Central memory CD4-positive, alpha-beta T cell (primary cell): ENCODE measurements at places on chromosomes 1 and 21.

GRCh38 chr1:145874646-145875045, 11.0 kb downstream of the ANKRD35 start:
- no peak for DNase-seq

DNA sequence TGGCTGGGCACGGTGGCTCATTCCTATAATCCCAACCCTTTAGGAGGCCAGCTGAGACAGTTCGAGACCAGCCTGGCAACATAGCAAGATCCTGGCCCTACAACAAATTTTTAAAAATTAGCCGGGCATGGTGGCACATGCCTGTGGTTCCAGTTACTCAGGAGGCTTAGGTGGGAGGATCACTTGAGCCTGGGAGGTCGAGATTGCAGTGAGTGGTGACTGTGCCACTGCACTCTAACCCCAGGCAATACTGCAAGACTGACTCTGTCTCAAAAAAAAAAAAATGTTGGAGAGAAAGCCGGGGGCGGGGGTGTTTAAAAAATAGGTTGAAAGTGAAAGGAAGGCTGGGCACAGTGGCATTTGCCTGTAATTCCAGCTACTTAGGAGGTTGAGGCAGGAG, 16.5 kb downstream of the CLDN19 start:
- DNase-seq = no peak

GRCh38 chr1:239169276-239169675, 217.1 kb upstream of the CHRM3 start:
- DNase-seq = no peak

GRCh38 chr1:35876988-35877387, 6.0 kb upstream of the AGO1 start:
- DNase-seq = no peak

DNA sequence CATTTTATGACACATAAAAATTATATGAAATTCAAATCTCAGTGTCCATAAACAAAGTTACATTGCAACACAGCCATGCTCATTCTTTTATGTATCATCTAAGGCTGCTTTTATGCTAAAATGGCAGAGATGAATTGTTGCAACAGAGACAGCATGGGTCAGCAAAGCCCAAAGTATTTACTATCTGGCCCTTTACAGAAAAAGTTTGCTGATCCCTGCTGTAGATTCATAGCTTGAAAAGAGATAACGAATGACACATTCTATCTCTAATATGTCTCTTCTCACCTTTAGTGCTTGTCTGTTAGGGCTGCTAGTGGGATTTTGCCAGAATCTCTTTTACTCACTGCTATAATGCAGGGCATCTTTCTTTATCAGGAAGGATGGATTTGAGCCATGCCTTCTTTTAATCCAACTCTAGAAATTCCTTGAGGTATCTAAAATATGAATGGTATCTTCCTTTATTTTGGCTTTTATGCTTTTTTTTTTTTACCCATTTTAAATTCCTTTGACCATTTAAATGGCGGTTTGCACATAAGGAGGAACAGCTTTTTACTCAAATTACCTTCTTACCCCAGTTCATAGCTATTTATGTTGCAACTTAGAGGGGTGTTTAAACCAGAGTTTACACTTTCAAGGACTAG, 598.2 kb downstream of the PLPP3 start:
- no peak for DNase-seq

GRCh38 chr1:81312272-81312754, 488.4 kb upstream of the ADGRL2 start:
- no peak for DNase-seq

DNA sequence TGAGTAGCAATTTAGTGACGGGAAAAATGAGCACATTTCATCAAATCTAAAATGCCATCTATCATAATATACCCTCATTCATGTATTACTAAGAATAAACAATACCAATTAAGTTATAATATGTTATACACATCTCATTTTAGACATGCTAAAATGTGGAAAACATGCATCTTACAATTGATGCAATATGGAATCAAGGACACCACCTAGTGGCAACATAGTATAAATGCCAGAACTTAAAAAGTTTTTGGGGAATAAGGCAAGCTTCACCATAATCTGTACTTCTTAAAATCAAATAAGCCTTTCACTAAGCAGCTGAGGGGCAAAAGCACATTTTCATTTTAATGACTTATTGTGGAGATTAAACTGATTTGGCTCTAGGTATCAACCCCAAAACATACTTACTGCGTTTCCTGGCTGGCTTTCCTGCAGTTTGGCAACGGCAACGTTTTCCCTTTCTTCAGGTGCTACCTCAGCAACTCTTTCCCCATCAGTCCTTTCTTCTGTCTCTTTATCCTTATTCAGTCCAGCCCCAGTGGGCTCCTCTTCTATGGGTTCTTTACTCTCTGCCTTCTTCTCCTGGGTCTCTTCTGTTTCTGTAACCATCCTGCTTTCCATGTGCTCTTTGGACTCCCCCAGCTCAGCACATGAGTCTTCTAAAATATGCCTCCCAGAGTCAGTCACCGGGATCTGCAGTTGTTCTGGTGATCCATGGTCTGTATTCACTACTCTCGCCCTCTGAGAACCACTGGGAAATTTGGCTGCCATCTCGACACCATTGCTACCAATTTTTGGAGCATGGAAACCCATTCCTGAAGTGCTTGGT, 11.4 kb downstream of the SDE2 start:
- no peak for DNase-seq

DNA sequence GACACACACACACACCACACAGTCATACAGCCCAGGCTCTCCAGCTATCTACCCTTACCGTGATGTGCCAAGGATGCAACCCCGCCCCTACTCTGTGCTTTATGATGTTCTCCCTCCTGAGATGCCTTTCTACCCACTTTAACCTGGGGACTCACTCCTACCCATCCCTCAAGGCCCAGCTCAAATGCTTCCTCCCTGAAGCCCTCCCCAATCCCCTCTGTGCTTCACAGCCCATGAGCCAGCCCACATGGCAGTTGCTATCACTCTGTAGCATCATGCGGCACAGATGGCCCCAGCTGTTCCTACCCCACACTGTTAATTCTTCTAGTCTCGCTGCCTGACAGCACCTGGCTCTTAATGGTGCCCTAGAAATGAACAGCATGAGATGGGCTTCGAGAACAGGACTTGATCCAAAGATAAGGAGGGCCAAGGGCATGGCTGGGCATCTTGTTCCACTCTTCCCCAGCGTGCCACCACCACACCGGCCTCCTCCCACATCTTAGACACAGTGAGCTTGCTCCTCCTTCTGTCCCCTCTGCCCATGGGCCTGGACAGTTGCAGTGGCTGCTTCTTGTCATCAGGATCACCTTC, 109.8 kb downstream of the GLIS1 start:
- DNase-seq = no peak

DNA sequence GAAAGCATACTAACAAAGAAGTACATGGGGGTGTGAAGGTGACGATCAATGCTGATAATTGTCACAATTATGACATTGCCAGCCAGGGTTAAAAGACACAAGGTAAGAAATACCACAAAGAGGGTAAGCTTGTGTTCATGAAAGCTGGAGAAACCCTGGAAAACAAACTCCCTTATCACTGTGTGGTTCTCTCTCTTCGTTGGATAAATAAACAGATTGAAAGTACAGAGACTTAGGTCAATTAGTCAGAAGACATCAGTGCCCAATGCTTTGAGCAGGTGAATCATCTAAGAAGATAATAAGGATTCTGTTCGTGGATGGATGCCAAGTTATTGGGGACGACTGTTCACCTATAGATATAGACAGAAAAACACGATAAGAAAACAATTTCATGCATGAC, 22.4 kb upstream of the FCER1A start:
- DNase-seq = no peak

DNA sequence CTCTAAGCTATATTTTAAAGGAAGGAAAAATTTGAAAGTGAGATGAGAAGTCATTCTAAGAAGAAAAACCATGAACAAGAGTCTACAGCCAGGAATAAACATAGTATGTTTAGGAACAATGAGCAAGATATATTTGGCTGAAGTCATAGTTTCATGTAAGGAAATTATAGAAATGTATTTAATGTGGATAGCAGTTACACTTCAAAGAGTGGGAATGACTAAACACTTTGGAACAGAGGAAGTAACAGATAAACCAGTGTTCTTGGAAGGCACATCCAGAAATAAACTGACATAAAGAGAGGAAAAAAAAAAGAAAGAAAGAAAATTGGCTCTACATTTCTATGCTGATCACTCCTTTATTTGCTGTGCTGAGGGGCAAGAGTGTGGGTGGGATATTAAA, 18.0 kb downstream of the C8A start:
- DNase-seq = no peak

DNA sequence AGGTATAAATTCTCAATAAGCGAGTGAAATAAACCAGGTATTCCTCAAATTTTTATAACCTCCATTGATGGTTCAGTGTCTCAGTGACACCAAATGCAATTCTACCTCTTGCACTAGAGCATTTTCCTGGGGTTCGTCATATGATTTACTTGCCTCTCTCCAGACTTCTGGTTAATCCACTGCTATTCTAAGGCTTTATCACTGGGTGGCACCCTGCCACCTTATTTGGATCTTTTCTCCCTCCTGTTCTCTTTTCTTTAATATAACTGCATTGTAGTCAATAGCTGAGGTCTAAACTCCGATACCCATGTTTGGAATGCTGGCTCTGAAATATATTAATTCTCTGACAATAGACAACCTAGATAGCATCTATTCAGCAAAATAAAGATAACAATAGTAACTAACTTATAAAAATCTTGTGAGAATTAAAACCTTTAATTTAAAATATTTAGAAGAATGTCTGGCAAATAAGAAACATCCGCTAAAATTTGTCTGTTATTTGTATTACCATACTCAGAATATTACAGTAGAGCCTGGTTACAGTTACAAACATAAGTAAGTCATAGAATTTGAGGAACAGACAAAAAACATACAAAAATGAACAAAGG, 436.4 kb downstream of the PLA2G4A start:
- no peak for DNase-seq

GRCh38 chr1:115183158-115183557, 93.9 kb upstream of the TSPAN2 start:
- DNase-seq = no peak

- DNase-seq = no peak
Observed at GRCh38 chr1:187956975-187957374, 1128.2 kb downstream of the PLA2G4A start.

DNA sequence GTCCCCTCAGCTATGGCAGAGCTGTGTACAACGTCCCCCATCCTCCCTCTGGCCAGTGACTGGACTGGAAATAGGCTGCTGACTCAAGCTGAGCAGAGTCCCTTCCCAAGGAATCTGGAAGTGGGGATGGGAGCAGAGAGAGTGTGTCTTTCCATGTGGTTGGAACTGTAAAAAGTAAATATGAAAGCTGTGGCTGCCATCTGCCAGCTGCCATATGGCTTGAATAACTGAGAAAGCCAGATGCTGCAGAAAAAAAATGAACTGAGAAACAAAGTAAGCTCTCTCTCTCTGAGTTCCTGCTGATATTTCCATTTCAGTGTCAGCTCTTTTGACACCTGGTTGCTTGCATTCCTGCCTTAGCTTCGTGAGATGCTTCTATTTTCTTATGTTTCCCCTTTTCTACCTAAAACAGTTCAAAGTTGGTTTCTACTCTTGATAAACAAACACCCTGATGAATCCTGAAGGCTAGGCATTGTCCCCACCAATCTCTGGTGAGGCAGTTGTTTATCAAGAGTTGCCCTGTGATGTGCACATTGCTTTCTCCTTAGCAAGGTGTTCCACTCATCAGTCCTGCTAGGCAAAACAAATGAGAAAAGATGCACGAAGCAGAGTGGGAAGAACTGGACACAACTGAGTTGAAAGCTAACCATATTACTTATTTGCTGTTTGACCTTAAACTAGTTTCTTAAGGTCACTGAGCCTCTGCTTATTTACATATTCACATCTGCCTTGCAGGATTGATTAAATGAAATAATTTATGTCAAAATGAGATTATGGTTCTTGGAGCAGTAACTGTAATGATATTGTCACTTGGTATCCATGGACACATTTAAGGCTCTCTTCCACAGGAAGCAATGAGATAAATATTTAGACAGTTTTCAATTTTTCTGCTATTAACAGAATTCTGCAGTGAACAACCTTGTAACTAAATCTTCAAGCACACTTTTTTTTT, 16.6 kb upstream of the DR1 start:
- no peak for DNase-seq

DNA sequence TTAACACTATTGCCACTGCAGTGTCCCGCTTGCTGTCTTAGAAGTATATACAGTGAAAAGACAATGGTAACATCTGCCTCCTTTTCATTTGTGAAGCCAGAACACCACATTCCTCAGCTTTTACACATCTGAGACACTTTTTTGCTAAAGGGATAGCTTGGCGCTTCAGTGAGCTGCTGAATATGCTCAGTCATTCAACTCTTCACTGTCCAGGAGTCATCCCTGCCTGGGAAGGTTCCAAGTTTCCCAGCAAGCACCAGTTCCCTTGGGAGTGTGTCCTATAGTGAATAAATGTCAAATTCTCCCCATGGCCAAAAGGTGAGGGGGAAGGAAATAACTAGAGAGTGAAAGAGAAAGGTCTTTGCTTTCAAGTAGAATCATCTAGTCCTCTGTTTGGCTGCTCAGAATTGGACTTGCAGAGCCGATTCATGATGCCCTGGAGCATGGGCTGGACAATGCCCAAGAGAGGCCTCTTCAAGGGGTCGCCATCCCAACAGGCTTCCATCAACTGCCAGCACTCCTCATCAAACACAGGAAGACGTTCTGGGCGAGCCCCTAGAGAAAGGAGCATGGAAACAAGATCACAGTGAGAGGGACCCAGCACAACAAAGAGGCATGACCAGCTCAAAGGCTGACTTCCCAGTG, 25.5 kb upstream of the RBBP5 start:
- DNase-seq = no peak

- no peak for DNase-seq
Observed at GRCh38 chr1:178572604-178573003, 59.7 kb downstream of the TEX35 start.

DNA sequence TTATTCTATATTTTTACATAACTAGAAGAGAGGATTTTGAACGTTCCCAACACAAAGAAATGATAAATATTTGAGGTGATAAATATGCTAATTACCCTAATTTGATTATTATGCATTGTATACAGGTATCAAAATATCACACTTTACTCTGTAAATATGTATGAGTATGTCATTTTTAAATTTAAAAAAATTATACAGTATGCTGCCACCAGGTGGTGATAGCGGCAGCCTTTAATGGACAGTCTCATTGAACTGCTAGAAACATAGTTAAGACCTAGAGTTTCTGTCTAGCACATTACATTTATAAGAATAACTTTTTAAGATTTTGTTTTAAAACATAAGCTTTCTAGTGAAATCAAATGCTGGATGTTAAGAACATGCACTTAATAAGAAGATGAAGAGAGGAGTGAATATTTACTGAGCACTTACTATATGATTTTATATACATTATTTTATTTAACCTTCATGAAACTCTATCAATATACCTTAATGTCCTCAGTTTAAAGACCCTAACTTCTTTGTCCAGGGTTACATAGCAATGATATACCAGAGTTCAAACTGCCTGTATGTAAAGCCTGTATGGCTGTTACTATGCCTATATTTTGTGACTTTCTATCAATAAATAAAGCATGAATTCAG, 207.1 kb downstream of the NUF2 start:
- no peak for DNase-seq

GRCh38 chr1:199691540-199691939, 336.0 kb upstream of the NR5A2 start:
- no peak for DNase-seq
